AG04450 (cell line): ENCODE measurements at places on chromosomes 1 and 21. TPM values are rescaled to one million over a fixed set of nuclear protein-coding genes. Genes with fewer than 3 reads are reported as not detected.

The ERI3 gene
- 46.2 and 54.0 TPM in 2 replicates for polyA plus RNA-seq

DNA sequence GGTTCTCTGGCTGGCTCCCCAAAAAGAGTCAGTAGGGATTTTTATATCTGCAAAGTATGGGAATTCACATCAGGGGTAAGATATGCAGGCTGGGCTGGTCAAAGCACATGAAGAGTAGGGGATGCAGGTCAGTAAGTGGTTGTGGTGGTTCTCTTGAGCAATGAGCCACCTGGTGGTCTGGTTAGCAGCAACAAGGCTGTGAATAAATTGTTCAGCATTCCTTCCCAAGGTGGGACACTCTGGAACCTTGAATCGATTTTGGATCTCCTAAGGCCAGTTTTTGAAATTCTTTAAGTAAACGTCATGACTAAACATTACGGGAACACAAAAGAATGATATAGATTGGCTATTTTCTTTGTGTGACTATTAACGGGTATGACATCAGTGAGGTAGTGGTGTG, 563.0 kb upstream of the NEGR1 start:
- DNase-seq: no peak

GRCh38 chr1:26350701-26351589, 3.0 kb downstream of the CRYBG2 start:
- DNase-seq: no peak

DNA sequence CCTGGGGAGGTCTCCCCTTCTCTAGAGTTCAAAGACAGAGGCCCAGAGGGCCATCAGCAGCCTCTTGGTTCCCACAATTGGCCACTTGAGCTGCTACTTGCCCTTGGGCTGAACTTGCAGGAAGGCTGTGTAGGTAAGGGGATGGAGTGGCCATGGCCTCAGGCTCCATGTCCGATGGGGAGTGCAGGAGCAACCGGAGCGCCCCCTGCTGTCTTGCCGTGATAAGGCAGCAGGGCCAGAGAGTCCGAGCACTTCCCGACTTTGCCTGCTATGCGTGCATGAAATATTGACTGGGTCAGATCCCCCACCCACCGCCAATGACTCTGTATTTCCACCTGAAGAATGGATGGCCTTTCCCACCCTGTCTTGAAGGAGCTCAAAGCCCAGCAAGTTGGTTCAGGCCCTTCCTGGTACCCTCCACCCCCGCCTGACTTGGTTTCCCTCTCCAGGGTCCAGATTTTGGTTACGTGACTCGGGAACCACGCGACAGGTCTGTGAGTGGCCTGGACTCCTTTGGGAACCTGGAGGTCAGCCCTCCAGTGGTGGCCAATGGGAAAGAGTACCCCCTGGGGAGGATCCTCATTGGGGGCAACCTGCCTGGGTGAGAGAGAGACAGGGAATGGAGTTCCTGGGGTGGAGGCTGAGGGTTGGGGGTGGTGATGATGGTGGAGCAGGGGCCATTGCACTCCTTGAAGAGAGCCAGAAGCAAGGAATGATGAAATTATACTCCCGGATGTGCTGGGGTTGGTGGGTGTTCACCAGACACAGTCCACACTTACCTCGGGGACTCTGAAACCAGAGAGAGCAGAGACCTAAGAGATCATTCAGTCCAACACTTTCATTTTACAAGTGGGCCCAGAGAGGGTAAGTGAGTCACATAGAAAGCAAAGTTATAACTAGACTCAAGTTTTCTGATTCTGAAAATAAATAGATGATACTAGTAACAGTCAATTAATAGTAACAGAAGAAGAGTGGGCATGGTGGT, 25.6 kb downstream of the PADI3 start:
- DNase-seq: no peak

GRCh38 chr1:64453688-64454087, 16.2 kb upstream of the CACHD1 start:
- no peak for DNase-seq

GRCh38 chr21:44089001-44089911, 17.9 kb upstream of the PWP2 start:
- no peak for DNase-seq
